ENCODE measurements at places on chromosomes 1 and 21. TPM values are rescaled to one million over a fixed set of nuclear protein-coding genes. Genes with fewer than 3 reads are reported as not detected.

TMEM9 gene
- 11.1 TPM for total RNA-seq

ASCL5 gene
- total RNA-seq = not detected

S100A16 gene
- not detected for total RNA-seq

ACTL8 gene
- not detected for total RNA-seq

DISC1 gene
- 17.2 TPM for total RNA-seq

PTPN14 gene
- under 0.01 TPM for total RNA-seq

FMO2 gene
- not detected for total RNA-seq

S100A12 gene
- 428 TPM for total RNA-seq

NPHS2 gene
- not detected for total RNA-seq

SCAF4 gene
- total RNA-seq = 27.6 TPM

IGSF5 gene
- total RNA-seq = not detected

HHAT gene
- 2.4 TPM for total RNA-seq

PRKAA2 gene
- total RNA-seq = under 0.01 TPM

NCAM2 gene
- 0.10 TPM for total RNA-seq

LMX1A gene
- total RNA-seq = not detected

PTAFR gene
- total RNA-seq = 16.3 TPM

CD48 gene
- total RNA-seq = 996 TPM

Measured in mononuclear cell (primary cell).